ENCODE measurements at places on chromosomes 12 and 14.

DNA sequence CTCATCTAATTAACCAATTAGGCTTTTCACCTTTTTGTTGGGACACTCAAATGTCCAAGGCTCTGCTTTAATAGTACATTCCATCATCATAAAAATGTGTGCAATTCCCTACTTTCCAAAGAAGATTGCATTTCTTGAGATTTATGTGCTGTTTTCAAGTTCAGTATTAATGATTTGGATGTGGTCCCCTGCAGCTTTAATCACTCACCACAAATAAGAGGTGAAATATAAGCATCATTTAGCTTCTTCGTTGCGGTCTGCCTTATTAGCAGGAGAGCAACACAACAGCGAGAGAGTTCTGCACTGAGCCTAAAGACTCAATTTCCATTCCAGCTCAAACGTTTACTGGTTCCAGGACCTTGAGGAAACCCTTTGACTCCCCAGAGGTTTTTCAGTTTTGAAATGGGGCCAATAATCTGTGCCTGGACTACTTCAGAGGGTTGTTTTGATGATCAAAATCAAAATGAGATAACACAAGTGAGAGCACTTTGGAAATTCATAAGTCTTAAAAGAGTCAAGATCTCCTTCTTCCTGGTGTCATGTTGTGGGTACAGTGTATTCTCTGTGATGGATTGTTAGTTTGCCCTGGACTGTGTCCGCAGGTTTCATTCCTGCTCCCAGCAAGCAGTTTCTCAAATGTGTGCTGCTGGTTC lies 53.1 kb downstream of the RERG start:
- DNase-seq, result no peak

GRCh38 chr12:88237954-88238353 lies 95.8 kb downstream of the TMTC3 start:
- peak; percentile 15 for DNase-seq

DNA sequence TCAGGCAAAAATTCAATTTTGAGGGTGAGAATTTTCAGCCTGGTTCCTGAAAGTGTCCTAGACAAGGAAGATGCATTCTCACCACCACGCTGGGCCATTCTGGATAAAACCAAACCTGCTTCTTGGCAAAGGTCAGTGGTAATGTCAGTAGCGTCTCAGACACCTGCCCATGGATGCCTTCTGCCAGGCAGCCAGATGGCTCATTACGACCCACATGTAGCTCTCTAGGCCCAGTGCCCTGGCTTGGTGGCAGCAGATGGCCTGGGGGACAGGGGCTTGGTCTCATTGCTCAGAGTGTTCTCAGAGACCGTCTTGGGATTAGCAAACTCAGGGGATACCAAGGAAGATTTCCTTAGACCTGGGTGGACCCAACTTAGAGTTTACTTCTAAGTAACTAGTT lies 105.1 kb downstream of the ARF6 start:
- DNase-seq, result no peak

- DNase-seq, result no peak
Measured at GRCh38 chr12:71721783-71722505, 32.7 kb upstream of the RAB21 start.

- DNase-seq, result no peak
Measured at GRCh38 chr12:85253853-85254252, 26.2 kb upstream of the ALX1 start.

- no peak for DNase-seq
Measured at GRCh38 chr14:67391268-67391667, 20.7 kb downstream of the PLEK2 start.

DNA sequence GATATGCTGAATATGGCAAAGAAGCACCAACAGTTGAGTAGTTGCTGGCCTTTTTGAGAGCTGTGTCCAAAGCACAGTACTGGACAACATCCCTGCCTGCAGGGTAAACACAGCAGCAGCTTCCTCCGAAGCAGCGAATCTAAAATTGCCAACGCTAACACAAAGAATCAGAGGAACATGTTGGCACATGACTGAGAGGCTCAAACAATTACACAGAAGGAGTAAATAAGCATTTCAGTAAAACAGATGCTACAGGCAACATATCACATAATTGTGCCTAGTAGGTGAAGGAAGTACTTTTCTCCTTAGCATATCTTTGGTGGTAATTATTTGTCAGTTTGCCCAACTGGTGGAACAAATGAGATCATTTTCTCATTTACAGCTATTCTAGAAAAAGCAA lies 52.1 kb downstream of the KICS2 start:
- no peak for DNase-seq

- no peak for DNase-seq
Measured at GRCh38 chr12:59240048-59240447, 319.7 kb upstream of the LRIG3 start.

GRCh38 chr12:3042826-3043225 lies 34.4 kb upstream of the TSPAN9 start:
- no peak for DNase-seq

DNA sequence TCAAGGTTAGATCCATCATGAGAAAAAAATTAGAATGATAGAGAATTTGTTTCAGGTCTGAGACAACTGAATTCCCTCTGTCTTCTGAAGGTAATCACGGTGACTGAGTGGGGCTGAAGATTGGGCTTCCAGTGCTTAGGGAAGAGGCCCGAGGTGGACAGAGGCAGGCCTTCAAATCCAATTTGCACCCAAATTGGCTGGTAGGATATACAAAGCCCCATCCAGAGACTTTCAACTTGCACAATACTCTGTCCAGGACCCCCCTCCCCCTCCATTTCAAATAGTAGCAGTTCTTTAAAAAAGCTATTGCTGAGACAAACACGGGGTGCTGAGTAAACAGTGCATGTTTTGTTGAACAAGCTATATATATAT lies 3.6 kb upstream of the FOXG1 start:
- no peak for DNase-seq

DNA sequence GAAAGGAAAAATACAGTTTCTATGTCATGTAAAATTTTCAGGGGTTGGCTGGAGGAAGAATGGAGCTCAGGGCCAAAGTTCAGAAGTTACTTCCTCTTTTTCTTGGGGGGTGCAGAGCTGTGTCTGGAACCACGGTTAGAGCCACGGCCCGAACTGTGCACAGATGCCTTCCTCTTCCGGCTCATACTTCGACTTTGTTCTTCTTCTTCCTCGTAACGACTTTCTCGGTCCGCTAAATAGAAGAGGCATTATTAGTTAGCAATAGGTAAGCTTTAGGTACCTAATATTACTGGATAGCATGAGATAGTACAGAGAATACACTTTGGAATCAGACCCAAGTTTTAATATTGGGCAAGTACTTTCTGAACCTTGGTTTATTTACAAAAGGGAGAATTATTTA lies 31.2 kb downstream of the SUPT16H start:
- DNase-seq, result peak; percentile 82

- DNase-seq, result no peak
Measured at GRCh38 chr12:93762059-93762719, 85.0 kb downstream of the CRADD start.

DNA sequence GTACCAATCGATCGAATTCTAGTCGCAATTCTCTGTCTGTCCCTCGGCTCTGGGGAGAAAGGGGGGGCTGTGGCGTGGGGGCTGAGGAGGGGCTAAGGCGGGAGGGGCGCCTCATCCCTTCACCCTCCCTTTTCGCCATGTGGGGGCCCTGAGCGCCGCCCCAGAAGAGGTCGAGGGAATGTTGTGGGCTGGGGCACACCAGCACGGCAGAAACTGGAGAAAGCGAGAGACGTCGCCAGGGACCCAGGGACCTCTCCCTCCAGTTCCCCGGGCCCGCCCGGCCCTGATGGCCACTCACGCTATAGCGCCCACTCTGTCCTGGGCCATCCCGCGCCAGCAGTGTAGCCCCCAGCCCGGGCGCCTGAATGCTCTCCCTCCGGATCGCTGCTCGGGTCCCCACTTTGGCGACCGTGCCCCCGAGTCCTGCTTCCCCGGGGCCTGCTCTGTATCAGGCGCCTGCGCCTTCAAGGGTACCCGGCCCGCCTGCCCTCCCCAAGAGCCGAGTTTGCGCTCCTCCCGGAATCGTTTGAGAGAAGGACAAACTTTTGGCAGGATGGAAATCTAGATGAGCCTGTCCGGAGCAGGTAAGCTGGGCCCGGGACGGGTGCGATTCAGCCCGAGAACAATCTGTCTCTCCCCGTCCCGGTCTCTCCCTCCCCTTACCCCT lies 62.6 kb downstream of the SMUG1 start:
- no peak for DNase-seq

DNA sequence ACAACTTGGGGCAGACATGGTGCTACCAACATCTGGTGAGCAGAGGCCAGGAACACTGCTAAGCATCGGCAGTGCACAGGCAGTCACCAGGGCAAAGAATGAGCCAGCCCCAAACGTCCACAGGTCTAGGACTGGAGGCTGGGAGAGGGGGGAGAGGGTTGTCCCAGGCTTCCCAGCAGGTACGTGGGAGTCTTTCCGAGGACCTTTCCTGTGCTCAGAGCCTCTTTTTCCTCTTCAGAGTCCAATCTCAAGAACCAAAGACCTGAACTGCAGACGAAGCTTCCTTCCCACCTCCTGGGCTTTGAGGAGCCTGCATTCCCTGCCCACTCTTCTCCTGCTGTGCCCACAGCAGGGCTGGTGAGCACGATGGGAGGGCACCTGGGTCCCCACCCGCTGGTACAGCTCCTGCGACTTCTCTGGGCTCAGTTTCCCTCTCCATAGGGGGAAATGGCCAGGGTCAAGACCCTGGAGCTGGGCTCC lies 48.7 kb downstream of the DLK1 start:
- no peak for DNase-seq

DNA sequence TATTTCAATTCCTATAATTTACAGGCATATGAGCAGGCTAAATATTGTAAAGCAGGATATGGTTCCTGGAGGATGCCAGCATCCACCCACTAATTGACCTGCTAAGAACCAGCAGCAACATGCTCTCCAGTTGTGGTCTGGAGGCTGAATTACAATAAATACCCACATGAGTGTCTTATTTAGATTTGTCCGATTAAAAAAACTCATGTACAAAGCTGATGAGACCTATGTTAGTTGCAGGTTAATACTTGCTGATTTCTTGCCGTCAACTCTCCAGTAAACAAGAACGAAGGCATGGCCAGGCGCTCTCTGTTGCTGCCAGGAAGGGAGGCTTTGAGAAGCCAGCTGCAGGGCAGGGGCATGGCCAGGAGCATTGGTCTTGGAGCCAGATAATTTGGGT lies 169.3 kb upstream of the PRICKLE1 start:
- no peak for DNase-seq

- DNase-seq, result peak; percentile 54
Measured at GRCh38 chr12:123559468-123559867, 24.9 kb upstream of the TMED2 start.

DNA sequence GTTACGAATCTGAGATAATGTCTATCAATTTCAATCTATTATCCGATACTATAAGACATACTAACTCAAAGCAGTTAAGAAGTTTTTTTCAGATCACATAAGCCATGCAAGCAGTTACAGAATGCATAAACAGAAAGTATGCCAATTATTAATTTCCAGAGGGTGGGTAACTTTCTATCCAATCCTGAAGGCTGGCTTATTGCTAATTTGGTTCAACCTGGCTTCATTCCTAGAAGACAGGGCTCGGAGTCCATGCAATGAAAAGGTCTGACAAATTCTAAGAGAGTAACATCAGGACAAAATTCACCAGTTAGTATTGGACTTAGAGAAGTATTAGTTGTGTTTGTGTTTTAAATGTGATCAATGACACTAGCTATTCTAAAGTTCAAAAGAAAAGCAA lies 15.0 kb downstream of the FERMT2 start:
- no peak for DNase-seq

DNA sequence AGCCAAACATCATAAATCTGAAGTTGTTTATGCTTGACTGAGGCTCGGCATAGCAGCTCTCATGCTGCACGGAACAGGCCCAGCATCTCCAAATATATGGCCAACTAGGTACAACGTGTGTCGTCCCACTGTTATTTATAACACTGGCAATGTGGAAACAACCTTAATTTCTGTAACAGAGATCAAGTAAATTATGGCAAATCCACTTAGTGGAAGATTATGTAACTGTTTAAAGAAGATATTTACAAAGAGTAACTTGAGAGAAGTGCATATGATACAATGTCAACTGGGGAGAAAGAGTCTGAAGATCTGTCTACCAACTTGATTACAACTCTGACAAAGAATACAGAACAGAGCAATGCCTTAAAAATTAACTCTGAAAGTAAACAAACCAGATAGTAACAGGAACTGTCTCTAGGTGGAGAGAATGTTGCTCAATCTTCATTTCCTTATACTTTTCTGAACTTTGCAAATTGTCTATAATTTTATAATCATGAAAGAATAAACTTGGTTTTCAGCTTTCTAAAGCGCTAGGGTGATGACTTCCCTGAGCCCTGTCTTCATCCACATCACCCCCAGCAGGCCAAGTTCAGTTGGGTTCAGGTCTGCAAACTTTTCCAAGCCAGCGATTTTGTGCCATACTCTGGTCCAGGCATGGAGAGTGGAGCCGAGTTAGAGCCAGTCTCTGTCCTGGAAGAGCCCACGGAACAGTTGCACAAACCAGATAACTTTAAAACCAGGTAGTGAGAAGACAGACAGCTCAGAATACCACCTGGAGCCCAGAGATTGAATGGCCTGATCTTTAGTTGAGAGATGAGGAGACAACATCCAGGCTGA lies 44.3 kb upstream of the BDKRB2 start:
- DNase-seq, result no peak

GRCh38 chr14:29461506-29461905 lies 466.1 kb downstream of the PRKD1 start:
- DNase-seq, result no peak

DNA sequence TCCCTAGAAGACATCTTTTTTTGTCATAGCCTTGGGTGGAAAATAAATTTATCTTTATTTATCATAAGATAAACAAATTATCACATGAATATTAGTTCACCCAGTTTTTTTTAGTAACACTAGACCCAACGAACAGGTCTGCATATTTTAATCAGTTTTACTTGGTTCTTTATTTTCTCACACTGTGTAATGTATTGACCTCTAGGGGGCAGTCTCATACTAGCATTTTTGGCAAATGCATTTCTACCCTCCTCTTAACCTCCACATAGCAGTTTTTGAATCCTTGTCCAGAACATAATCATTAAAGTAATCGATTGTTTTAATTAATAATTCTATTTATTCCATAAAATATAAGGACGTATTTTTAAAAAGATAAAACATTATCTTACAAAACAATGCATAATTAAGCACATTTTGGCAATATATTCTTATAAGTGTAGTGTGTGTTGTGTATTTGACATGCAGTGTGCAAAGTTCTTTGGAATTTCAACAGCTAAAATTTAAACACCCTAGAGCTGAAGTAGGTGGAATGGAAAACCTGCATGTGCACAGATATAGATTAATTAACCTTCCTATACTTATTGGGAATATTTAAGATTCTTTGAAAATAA lies 31.6 kb upstream of the PTPRQ start:
- peak; percentile 48 for DNase-seq
